ENCODE measurements at places on chromosomes 11 and 22. TPM values are rescaled to one million over a fixed set of nuclear protein-coding genes. Genes with fewer than 3 reads are reported as not detected.

- DNase-seq, result no peak
Observed at GRCh38 chr11:118417801-118418200, 16.4 kb downstream of the ATP5MG start.

DNA sequence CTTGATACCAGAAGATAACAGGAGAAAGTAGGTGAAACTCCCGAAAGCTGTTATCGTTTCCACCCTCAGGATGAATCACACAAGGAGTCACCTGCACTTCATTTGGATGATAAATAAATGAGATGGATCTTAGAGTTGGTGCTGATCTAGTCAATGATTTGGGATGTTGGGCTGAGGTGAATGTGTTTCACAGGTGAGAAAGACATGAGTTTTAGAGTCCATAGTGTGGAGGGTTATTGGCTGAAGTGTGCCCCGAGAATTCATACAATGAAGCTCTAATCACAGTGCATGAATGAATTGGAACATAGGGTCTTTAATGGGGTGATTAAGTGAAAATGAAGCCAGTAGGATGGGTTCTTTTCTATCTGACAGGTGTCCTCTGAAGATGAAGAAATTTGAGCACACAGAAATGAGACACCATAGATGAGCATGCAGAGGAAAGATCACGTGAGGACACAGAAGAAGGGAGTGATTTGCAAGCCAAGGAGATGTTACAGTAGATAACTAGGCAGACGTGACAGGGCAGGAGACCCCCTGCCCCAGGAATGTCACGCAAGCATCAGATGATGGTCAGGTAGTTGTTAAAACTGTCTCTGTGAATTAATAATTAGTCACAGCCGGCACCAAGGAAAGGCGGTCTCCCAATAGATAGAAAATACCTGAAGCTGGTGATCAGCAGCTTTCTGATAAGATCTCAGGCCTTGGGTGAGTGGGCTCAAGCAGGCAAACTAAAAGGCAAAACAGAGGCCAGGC, 60.3 kb upstream of the IGLL5 start:
- DNase-seq, result no peak

- DNase-seq, result no peak
Observed at GRCh38 chr22:24948356-24949202, 2.1 kb upstream of the LHFPL7 start.

The SYT7 gene
- total RNA-seq, result 0.93 TPM

DNA sequence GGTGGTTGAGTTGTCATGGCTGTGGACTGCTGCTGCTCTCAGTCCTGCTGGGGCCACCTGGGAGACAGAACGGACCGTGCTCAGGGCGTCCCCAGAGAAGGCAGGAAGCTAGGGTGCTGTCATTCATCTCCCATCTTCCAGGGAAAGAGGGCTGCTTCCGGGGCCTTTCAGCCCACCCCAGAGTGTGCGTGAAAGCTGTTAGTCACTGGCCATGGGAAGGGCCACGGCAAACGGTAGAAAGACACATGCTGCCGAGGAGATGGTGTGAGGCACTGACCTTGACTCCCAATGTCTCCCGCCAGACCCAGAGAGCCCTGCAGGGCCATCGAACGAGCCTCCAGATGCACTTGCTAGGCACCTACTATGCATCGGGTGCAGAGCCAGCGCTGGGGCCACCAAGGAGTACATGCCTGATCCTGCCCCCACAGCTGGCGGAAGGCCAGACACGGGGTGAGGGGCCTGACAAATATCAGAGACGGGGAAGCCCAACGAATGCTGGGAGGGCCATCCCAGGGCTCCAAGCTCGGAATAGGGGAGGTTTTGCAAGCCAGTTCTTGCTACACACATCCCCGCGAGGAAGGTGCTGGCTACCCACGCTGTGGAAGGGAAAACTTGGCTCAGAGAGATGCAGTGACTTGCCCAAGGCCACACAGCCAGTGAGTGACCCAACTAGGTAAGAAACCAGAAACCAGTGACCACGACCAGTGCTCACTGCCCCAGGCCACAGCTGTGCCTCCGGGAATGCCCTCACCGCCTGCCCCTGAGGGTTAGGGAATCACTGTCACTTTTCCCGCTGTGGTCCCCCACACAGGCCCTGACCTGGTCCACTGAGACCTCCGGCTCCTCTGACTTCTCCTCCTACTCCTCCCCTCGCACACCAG, 10.1 kb downstream of the RAC2 start:
- DNase-seq, result no peak

The CABP2 gene
- total RNA-seq, result not detected

Measured in muscle of leg (tissue), 16 donors.